ENCODE measurements at places on chromosomes 3 and 15.

GRCh38 chr3:117557464-117558090, 848.0 kb downstream of the TUSC7 start:
- no peak for DNase-seq

- no peak for DNase-seq
Observed at GRCh38 chr3:107913701-107914100, 177.1 kb downstream of the CD47 start.

- no peak for DNase-seq
Observed at GRCh38 chr3:168220556-168220955, 124.8 kb upstream of the GOLIM4 start.

DNA sequence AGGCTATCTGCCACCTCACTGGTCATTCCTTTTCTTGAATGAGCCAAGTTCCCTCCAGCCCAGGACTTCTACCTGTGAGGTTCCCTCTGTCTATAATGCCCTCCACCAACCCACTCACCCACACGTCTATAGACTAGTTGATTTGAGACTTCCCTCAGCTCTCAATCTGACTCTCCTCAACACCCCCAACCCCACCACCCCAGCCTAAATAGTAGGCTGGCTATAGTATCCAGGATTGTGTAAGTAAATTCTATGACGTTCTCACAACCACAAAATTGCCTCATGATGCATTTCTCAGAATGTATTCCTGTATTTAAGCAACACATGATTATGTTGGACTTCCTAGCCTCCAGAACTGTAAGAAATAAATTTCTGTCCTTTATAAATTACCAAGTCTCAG, 2.2 kb downstream of the PLSCR1 start:
- no peak for DNase-seq

DNA sequence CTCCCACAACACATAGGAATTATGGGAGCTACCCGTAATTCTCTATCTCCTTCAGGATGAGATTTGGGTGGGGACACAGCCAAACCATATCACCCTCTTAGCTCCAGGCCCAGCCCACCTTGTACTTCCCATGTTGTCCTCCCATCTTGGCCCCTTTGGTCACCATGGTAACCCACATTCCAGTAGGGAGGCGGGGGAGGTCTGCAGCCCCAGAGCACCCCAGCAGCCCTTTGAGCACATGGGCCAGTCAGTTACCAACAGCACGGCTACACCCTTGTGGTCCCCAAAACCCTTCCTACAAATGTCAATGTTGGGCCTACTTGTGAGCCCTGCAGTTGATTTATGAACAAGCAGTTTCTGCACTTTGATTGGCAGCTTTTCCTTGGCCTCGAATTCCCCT, 84.5 kb downstream of the LRRK1 start:
- DNase-seq = no peak

DNA sequence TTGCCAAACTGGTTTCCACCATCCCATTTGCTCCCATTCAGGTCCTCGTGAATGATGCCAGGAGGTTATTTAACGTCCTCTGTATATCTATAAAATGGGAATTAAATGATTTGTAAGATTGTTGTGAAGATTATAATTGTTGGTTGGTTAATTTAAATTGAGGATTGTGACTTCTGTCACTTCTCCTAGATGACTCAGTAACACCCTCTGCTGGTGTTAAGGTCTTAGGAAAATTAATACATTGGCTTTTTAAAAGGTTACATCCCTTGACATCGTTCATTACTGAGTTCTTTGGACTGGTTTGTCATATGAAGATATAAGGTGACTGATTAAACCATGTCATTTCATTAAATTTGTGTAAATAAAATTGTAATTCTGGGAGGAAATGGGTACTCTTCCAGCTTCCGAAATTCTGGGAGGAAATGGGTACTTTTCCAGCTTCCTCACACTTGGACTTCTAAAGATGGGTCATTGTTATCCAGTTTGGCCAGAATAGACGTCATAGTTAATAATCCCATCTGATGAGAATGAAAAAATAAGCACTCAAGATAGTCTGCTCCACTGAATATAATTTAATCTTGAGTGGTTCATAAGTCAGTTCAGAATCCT, 33.3 kb upstream of the PAQR5 start:
- DNase-seq = no peak

DNA sequence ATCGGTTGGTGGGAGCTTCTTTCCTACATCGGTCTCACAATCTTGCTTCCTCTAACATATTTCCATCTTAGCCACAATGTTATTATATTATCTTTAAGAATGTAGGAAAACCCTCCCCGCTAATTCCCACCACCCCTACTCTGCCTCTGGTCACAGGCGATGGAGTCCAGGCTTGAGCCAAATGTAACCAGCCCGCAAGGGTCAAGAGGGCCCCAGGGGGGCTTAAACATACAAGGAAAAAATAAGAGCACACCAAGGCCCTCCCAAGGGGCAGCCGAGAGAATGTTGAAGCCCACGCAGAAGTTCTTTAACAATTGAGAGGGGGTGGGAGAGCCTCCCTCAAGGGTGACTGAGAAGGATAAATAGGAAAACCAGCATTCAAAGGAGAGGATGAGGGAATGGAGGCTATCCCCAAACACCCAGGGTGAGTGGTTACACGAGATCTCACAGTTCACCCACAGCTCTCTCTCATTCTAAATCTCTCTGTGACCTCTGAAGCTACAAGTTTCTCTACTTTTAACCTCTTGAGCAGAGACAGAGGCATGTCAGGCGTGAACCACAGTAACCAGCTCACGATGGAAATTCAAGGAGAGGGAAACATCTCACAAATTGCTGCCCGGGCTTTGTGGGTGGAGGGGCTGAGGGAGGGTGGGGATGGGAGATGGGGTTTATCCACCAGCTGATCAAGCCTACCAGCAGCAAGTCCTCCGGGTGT, 31.4 kb upstream of the UACA start:
- no peak for DNase-seq

DNA sequence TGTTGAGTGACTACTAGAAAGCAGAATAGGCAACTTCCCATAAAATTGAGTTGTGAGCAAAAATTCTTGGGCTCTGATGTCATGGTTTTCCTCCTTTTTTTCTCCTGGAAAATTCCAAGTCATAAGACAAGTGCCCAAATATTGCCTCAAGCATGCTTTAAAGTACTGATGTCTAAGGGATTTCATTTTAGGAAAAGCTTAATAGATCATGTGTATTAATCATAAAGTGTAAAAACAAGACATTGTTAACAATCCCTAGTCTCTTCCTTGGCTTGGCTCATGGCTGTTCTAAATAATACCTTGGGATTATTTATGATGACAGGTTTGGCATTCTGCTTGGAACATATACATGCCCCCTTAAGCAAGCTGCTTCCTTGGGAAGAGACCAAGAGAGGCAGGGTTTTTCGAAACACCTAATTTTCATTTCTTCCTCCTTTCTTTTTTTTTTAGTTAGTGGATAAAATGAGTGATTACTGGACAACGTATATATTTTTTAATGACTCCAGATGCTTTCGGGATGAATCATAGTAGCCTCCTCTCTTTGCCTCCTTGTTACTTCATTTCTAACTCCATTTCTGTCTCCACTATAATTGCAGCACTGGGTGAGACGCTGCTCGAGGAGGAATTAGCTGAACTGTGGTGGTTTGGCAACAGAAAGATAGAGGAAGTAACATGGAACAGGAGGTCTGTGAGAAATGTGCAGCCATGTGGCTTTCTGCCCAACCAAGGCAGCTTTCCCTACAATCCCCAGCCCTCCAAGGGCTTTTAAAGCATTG, 104.9 kb downstream of the TPRG1 start:
- no peak for DNase-seq
